ENCODE measurements at places on chromosomes 3 and 15.

DNA sequence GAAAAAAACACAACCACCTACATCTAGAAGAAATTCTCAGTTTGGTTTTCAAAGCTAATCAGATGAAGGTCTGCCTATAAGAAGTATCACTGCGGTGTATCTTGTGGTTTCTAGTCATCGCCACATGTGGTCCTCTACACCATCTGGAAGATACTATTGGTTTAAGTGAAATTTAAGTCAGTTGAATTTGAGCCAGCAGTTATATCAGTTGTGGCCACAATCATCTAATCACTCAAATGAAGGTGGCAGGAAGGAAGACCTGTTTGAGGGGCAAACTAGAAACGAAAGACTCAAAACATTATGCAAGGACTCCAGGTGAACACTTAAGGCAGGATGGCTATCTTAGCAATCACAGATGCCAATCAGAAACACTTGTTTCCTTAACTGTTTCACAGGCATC is 48.7 kb downstream of the ETV5 start:
- no peak for DNase-seq

DNA sequence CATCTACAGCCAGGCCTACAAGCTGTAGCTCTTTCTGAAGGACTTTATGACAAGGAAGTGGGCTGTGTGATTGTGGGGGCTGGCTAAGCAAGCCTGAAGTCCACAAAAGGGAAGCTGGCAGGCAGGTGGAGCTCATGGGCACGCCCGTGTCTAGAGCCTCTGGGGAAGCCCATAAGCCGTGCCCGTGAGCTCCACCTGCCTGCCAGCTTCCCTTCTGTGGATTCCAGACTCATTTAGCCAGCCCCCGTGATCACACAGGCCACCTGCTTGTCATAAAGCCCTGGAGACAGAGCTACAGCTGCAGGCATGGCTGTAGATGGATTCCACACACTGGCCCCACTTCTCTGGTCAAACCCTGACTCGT is 15.2 kb downstream of the EFCC1 start:
- no peak for DNase-seq

- no peak for DNase-seq
Measured at GRCh38 chr15:101178479-101178878, 73.4 kb downstream of the CHSY1 start.

DNA sequence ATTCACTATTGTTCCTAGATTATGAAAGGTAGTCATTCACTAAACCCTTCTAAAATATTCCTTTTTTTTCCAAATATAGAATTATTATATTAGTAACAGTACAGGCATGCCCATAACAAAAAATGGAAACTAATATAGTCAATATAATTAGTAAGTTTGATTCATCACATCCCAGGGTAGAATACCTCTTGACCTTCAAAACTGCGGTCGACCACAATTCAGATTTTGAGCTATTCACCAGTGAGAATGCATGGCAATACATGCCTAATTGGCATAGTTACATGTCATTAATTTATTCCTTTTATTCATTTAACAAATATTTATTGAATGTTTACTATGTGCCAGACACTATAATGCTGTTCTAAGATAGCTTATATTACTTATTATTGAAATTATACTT is 98.0 kb downstream of the CHL1 start:
- DNase-seq, result no peak

GRCh38 chr3:168096210-168096652 is 507 bp upstream of the GOLIM4 start:
- DNase-seq, result peak; percentile 79

- DNase-seq, result no peak
Measured at GRCh38 chr15:37204692-37205091, 104.3 kb upstream of the MEIS2 start.
